Ureter (tissue), 1 donor: ENCODE measurements at places on chromosomes 3 and 15. TPM values are rescaled to one million over a fixed set of nuclear protein-coding genes. Genes with fewer than 3 reads are reported as not detected.

- no peak for DNase-seq
Observed at GRCh38 chr3:153233986-153234385, 72.0 kb downstream of the RAP2B start.

DNA sequence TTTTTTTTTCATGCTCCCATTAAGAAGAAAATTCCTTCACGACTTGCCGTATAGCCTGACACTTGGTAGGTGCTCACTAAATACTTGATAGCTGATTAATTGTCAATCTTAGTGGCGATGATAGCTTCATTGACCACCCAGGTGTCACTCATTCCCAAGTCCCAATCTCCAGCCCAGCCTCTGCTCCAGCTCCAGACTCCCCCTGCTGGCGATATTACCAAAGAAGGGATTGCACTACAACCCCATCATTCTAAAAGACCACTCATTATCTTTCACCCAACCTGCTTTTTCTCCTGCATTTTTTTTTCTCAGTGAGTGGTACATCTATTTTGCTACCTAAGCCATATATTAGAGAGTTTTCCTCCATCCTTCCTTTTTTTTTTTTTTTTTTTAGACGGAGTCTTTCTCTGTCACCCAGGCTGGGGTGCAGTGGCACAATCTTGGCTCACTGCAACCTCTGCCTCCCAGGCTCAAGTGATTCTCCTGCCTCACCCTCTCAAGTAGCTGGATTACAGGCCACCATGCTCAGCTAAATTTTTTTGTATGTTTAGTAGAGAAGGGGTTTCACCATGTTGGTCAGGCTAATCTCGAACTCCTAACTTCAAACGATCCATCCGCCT is 19.5 kb upstream of the COMMD2 start:
- DNase-seq = peak; percentile 44

DNA sequence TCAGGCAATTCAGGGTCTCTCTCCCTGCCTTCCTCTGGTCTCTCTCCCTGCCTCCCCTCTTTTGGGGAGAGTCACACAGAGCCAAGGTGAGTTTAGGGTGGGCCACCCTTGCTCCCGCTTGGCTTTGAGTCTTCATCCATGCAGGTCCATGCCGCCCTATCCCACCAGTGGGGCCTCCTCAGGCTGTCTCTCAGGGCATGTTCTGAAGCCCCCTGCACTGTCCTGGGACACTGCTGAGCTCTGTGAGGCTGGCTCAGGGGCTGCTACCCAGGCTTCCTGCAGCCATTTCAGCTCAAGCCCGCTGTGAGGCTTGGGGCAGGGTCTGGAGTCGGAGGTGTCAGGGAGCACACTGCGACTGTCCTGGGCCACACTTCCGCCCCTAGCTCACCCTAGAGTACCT is 203.1 kb downstream of the SSR3 start:
- DNase-seq = no peak

DNA sequence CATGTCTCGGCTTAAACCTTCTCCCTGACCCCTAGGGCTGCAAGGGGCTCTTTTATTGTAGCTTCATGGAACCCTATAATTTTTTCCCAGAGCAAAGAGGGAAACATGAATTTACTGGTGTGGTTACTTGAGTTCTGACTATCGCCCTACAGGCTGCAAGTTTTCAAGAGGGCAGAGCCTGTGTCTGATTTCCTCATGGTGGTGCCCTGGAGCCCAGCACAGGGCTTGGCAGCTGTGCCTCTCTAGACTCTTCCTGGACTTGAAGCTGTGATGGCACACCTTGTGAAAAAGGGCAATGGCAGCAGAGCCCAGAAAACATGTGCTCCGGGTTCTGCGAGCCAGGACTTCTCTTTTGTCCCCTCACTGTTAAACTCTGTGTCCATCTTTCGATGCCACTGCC is 34.2 kb upstream of the TF start:
- DNase-seq = no peak

DNA sequence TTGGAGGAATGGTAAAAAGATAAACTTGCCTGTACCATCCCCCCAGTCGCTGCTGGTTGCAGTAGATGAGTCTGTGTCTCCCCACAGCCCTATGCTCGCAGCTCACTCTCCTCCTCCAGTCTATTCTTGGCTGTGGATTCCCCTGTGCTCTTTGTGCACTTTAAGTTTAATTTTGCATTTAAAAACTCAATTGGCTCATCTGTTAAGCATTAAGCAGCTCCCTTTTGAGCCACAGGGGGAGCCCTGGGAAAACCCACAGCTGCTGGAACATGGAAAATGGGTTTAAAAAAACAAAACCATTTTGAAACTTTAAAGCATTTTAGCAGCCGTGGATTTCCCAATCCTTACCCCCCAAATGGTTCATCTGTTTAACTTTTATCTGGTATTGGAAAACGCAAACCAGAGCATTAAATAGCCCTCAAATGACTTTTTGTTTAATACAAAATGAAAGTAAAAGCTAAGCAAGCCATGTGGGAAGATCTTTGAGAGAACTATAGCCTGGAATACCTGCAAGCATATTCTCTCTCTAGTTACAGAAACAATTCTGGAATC is 536.9 kb downstream of the ZIC1 start:
- DNase-seq = no peak

DNA sequence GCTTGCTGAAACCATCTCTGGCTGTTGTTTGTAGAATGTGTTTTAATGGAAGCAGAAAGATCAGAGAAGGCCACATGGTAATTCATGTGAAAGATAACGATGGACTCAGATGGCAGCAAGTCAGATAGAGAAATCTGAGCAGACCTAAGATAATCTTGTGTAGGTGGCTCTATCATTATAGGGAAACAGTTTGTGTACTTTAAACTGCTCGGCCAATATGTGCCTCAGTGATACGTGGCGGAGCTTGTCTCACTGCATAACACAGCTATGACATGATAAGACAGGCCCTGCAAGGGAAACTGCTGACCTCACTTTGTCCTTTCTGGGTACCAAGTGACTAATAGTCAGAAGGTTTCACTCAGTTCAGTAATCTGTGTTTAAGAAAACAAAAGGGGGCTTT is 51.0 kb downstream of the MME start:
- DNase-seq = peak; percentile 61

- DNase-seq = no peak
Observed at GRCh38 chr3:125232401-125232800, 19.9 kb upstream of the SLC12A8 start.

DNA sequence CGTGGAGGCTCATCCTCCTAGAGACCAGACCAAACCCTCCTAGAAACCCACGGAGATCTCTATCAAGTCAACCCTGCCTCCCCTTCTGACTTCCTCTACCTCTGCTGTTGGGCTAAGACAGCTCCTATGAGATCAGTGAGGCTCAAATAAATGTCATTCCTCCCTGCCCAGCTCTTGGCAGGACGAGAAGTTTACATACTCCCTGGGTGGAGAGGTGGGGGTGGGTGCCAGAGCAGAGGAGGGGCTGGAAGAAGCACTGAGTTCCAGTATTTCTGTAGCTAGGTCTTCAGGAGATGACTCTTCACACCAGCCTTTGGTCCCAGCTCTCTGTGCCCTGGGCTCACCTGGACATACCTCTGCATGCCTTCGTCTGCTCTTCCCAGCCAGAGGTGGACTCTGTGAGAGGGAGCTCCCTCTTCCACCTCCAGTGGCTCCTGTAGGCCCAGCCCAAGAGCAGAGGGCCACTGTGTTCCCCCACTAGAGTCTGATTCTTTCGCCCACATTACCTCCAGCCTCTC is 42.4 kb upstream of the TLE3 start:
- DNase-seq = no peak

GRCh38 chr3:78951342-78951945 is 816.4 kb downstream of the ROBO1 start:
- no peak for DNase-seq

GRCh38 chr3:188672840-188673239 is 498.9 kb upstream of the TPRG1 start:
- DNase-seq = no peak

DNA sequence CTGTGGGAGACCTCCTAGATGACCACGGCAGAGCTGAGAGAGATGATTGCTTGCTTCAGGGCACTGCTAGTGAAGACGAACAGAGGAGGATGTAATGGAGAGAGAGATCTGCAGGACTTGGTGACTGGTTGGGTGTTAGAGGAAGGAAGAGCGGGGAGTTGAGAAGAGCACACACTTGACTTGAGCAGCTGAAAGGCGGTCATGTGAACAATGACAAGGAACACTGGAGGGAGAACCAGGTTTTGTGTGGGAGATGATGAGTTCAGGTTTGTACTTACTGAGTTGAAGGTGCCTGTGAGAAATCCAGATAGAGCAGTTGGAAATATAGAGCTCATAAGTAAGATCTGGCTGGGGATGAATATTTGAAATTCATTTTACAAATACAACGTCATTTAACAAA is 40.3 kb downstream of the CDAN1 start:
- no peak for DNase-seq

GRCh38 chr3:28948685-28949084 is 332.2 kb upstream of the RBMS3 start:
- DNase-seq = no peak

DNA sequence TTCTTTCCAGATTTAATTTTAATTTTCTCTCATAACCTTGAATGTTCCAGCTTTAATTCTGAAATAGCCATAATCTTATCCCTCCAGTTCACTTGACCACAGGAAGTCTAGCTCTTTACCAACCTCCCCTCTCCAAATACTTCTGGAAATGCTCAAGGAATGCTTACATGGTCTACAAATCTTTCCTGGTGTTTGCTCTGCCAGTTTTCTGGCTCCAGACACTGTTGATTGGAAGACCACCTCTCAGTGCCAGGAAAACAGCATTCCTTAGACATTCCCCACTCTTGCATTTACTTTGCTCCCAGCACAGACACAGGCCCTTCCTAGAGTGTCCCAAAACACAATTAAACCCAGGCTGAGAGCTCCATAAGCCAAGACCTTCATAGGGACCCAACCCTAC is 98.6 kb downstream of the MESD start:
- no peak for DNase-seq

GRCh38 chr3:30680789-30681648 is 74.6 kb downstream of the TGFBR2 start:
- no peak for DNase-seq

GRCh38 chr3:82636177-82636576 is 874.7 kb upstream of the GBE1 start:
- no peak for DNase-seq

DNA sequence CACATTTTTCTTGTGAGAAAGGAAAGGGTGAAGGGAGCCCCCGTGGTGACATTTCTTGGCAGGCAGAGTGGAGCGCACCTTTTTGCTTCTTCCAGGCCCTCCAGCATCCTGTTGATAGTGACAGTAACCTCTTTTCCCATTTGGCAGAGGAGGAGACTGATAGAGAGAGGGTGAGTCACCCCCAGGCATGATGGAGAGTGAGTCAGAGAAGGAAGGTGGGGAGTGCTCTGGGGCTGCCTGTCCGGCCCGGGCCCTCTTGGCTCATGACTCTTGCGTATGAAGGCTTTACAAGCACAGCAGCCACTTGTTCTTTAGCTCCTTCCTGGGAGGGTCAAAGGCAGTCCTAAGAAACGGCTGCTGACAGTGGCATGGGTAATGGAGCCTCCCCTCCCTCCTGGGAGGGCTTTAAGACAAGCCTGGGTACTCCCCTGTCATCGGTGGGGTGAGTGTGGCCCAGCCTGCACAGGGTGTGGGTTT is 16.0 kb downstream of the ANKRD63 start:
- peak; percentile 65 for DNase-seq

GRCh38 chr15:65245096-65245856 is 34.0 kb upstream of the CILP start:
- peak; percentile 55 for DNase-seq

DNA sequence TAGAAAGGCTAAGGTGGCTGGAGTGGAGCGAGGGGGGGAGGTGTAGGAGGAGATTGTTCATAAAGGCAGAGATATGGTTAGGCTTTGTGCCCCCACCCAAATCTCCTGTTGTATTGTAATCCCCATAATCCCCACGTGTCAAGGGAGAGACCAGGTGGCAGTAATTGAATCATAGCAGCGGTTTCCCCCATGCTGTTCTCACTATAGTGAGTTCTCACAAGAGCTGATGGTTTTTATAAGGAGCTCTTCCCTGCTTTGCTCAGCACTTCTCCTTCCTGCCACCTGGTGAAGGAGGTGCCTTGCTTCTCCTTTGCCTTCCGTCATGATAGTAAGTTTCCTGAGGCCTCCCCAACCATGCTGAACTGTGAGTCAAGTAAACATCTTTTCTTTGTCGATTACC is 64.7 kb upstream of the CFAP161 start:
- DNase-seq = peak; percentile 22

- no peak for DNase-seq
Observed at GRCh38 chr3:185270262-185270955, 16.6 kb upstream of the EHHADH start.

The SGO1 gene
- total RNA-seq = 0.78 TPM

The ARHGAP31 gene
- total RNA-seq = 25.4 TPM

The CTXN2 gene
- total RNA-seq = not detected

The CHRNA3 gene
- total RNA-seq = not detected

The ULK4 gene
- total RNA-seq = 18.4 TPM

The MYRIP gene
- total RNA-seq = 4.8 TPM

The GOLGA6L7 gene
- not detected for total RNA-seq

The PHLDB2 gene
- 95.1 TPM for total RNA-seq
